Activated naive CD8-positive, alpha-beta T cell treated with anti-CD3 and anti-CD28 coated beads for 36 hours (primary cell): ENCODE measurements at places on chromosomes 7 and 10.

DNA sequence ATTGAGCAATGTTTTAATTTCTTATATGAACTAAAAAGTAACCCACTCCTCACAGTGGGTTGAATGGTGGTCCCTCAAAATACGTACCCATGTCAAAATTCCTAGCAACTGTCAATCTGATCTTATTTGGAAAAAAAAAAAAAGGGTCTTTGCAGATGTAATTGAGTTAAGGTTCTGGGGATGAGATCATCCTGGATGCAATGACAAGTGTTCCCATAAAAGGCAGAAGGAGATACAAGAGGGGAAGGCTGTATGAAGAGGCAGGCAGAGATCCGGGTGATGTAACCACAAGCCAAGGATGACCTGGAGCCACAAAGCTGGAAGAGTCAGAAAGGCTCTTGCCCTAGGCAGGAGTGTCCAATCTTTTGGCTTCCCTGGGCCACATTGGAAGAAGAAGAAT, 516.3 kb upstream of the MKI67 start:
- no peak for DNase-seq

DNA sequence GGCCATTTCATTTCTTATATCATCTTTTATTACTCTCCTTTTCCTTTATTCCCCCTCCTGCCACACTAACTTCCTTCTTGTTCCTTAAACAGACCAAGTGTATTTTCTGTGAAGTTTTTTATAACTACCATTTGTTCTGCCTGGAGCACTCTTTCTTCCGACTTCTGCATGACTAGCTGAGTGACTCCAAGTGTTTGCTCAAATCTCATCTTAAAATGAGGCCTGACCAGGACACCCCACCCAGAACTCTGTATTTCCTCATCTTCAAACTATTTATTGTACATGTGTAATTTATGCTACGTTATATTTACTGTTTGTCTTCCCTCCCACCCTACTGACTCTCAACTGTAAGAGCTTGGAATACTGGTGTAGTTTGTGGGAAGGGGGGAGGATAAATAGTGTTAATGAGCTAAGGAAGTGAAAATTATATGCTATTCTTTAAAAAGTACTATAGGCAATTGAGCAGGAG, 3.2 kb downstream of the MINDY3 start:
- DNase-seq = no peak

DNA sequence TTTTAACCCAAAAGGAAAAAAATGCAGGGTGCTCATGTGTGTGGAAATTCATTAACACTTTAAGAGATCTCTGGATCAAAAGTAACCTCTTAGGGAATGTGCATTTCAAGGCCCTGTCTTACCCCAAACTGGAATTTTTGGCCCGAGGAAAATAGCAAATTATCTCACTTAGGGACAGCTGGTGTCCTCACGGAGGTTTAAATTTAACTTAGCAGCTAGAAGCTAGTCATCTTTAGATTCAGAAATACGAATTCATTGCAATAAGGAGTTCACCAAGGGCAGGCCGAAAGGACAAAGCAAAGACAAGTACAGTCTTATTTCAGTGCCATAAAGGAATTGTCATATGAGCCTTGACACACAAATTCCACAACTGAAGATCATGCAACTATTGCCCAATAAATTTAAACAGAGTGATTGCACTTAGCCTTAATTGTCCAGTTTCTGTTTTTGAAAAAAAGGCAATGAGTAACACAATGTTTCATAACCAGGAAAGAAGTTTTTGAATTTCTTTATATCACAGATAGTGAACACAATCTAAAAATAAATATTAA, 22.4 kb upstream of the SEMA3C start:
- DNase-seq = no peak

GRCh38 chr10:132518572-132519381, 18.8 kb upstream of the INPP5A start:
- DNase-seq = no peak

DNA sequence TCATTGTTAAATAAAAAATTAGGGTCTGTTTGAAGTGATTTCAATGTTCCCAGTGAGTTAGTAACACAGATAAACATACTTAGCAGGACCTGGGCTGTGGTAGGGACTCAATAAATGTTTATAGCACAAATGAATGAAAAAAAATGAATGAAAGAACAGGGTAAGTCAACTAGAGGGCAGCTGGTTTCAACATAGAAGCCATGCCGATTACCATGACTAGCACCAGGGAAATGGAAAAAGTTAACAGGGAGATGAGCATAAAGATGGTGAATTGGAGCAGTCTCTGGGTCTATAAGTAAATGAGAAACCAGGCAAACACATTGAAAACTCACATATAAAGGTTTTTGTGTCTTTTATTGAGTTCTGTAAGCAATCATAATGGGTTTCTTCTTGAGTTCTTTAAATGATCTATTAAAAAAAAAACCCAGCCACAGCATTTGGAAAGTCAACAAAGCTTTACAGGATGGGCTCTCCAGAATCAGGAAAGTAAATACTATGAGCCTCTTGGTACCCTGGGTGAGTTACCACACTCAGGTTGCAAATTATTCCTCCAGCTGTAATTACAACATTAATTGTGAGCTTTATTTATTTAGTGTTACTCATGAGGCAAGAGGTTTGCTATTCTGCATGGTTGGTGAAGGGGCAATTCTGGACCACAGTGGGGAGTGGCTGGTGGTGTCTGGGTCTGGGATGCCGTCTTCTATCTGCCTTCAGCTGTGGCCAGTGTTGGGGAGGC, 46.1 kb upstream of the MTPN start:
- DNase-seq = no peak

- no peak for DNase-seq
Observed at GRCh38 chr10:52346394-52347326, 32.6 kb downstream of the DKK1 start.

DNA sequence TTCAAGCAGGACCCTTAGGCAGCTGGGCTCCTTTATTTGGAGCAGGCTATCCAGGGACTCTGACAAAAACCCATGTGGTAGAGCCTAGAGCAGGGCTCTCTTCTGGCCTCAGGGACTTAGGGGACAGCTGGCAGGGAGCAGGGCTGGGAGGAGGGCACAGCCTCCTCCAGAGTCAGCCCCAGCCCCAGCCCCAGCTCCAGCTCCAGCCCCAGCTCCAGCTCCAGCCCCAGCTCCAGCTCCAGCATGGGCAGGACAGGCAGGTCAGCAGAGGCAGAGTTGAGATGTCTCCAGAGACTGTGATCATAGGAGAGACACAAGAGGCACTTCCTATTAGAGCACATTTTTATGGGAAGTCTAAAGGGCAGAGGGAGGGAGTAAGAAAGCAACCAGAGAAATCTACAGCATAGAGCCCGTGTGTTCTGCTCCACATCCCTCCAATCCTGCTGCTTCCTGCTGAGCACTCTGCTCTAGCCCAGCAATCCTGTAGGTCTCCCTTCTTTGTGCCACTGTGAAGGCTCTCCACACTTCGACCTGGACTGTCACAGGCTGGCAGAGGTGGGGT, 13.3 kb upstream of the C10orf53 start:
- no peak for DNase-seq

GRCh38 chr10:66209025-66209424, 716.8 kb upstream of the LRRTM3 start:
- no peak for DNase-seq

- DNase-seq = no peak
Observed at GRCh38 chr10:13102002-13102794, 2.2 kb downstream of the OPTN start.

DNA sequence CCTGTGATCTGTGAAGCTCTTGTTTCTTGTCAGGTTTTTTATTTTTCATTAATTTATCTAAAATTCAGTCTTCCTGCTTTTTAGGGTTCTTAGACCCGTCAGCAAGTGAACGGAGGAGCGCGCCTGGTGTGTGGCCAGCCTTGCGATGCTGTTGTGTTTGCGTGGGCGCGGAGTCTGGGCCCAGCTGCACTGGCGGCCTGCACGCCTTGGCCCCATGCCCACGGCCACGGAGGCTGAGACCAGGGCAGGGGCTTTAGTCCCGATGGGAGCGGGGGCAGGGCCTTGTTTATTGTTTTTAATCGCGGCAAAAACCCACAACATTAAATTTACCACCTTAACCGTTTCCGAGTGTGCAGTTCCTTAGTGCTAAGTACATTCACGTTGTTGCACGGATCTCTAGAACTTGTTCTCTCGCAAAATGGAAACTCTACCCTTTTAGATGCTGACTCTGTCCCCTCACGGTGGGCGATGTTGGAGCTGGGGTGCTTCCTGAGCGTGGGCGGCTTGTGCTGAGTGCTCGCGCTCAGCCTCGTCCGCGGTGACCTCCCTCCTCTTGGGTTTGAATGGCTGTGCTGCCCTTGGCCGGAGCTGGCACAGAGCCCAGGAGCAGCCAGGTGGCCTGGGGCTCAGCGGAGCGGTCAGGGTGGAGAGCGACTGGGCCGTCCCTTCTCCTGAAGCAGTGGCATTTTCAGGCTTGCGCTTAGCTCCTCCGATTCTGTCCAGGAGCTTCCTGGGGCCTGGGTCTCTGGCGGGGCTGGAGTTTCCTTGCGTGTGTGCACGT, 69.1 kb downstream of the INPP5A start:
- no peak for DNase-seq

DNA sequence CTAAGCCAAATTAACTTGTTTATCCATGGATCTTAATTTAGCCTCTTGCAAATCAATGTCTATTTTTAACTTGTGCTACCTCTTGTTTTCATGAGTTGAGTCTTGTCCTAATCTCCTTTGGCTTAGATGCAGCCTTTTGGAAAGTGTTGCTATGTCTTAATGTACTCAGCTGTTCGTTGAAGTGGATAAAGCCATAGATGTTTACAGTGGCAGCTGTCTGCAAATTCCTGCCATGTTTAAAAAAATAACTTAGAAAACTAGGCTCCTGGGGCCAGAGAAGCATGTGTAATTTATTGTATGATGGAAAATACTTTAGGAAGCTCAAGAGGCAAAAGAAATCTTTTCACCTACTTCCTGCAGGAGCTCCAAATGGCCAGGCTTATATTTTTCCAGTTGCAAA, 253.1 kb upstream of the RHOBTB1 start:
- DNase-seq = no peak

DNA sequence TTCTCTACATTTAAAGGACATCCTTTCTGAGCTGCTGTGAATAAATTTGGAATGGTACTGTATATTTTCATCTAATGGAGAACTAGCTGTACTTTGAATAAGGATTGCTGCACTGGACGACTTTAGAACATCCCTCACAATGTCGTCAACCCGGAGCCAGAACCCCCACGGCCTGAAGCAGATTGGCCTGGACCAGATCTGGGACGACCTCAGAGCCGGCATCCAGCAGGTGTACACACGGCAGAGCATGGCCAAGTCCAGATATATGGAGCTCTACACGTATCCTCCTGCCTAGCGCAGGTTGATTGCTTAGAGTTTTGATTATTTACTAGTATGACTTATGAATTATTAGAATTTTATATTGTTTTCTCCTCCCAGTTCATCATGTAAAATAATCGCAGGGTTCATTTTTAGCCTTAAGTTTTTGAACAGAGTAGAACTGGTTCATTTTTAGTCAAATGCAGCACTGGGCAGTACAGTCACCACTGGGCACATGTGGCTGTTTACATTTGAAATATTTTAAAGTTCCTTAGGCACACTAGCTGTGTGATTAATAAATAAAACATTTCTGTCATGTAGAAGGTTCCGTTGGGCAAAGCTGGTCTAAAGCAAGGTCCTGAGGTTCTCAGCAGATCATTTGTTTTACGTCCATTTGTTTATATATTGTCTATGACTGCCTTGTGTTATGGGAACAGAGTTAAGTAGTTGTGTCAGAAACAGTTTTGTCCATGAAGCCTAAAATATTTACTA, 31.5 kb downstream of the CUL1 start:
- DNase-seq = no peak

- no peak for DNase-seq
Observed at GRCh38 chr10:75754096-75754831, 322.8 kb downstream of the LRMDA start.

DNA sequence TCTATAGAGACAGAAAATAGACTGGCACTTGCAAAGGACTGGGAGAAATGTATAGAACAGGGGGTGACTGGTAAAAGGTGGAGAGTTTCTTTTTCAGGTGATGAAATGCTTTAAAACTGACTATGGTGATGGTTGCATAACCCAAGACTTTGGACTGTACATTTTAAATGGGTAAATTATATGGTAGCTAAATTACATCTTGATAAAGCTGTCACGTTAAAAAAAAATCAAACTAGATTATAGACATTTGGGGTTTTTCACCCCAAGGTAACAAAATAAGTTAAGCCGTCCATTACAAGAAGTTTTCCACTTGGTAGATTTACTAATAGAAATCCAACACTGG, 24.0 kb downstream of the TMEM209 start:
- DNase-seq = no peak

- peak; percentile 88 for DNase-seq
Observed at GRCh38 chr10:128211953-128212727, 85.9 kb upstream of the MKI67 start.

GRCh38 chr7:91609525-91609924, 271.0 kb downstream of the MTERF1 start:
- no peak for DNase-seq

- no peak for DNase-seq
Observed at GRCh38 chr7:133039614-133040013, 42.3 kb downstream of the CHCHD3 start.

GRCh38 chr10:27188897-27189296, 33.7 kb downstream of the MASTL start:
- DNase-seq = no peak

GRCh38 chr10:130745251-130745650, 566.3 kb downstream of the TCERG1L start:
- DNase-seq = no peak

- no peak for DNase-seq
Observed at GRCh38 chr7:40839881-40840280, 705.1 kb downstream of the SUGCT start.
